ENCODE measurements at places on chromosomes 4 and X.
A peak's percentile ranks its signal among the peaks of the same experiment; 100 is the strongest.

GRCh38 chr4:173490817-173491528 lies 39.1 kb downstream of the HAND2 start:
- DNase-seq, result peak; percentile 79

DNA sequence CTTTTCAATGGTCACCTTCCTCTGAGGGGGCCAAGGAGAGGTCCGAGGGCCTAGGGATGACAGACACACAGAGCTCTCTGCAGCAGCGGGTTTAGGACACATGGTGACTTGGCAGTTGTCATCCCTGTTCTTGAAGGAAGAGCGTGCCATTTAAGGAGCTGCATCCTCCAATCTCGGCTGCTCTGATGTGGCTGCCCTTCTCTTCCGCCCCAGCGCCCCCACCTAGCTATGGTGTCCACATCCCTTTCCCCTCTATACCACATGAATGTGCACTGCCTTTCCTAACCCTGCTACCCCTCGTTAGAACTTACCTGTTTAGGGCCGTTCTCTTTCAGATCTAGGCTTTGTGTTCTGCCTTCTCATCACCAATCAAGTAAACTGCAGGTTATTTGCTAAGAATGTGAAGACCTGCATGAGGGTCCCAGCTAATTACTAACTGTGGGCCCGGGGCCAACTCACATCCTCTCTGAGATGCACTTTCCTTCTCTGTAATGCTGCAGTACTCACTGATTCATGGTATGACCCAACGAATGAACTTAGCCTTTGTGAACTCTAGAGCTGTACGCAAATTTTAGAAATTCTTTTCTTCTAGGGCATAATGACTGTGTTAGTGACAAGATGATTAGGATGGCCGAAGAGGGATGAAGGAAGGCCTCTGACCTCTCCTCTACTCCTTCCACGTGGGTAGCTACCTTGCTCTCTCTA lies 38.2 kb downstream of the CHST7 start:
- no peak for DNase-seq

GRCh38 chr4:67327245-67328017 lies 217.9 kb downstream of the CENPC start:
- DNase-seq, result peak; percentile 73

GRCh38 chrX:109967156-109967555 lies 35.8 kb upstream of the TMEM164 start:
- no peak for DNase-seq

- no peak for DNase-seq
These were observed 168.8 kb downstream of the ATRX start for GRCh38 chrX:77617206-77617605.

- DNase-seq, result no peak
These were observed 367.9 kb upstream of the FAM47C start for GRCh38 chrX:36640232-36640631.

- DNase-seq, result peak; percentile 55
These were observed 58.0 kb downstream of the FGF16 start for GRCh38 chrX:77505227-77505626.
